ENCODE measurements at places on chromosomes 11 and 22.

DNA sequence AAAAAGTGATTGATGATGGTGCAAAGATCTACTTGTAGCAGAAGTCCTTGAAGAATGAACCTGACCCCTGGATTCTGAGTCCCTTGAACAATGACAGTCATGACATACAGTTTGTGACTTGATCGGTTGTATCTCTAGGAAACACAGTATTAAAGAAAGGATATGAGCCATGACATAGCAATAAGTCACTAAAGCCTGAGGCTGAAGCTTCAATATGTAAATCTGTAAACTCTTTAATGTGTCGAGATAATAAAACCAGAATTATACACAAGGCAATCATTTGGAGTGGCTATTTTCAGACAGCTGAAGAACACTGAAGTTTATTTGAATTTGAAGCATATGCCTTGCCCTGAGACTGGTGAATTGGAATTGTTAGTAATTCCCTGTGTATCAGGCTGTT lies 911.5 kb upstream of the RAG2 start:
- no peak for DNase-seq

DNA sequence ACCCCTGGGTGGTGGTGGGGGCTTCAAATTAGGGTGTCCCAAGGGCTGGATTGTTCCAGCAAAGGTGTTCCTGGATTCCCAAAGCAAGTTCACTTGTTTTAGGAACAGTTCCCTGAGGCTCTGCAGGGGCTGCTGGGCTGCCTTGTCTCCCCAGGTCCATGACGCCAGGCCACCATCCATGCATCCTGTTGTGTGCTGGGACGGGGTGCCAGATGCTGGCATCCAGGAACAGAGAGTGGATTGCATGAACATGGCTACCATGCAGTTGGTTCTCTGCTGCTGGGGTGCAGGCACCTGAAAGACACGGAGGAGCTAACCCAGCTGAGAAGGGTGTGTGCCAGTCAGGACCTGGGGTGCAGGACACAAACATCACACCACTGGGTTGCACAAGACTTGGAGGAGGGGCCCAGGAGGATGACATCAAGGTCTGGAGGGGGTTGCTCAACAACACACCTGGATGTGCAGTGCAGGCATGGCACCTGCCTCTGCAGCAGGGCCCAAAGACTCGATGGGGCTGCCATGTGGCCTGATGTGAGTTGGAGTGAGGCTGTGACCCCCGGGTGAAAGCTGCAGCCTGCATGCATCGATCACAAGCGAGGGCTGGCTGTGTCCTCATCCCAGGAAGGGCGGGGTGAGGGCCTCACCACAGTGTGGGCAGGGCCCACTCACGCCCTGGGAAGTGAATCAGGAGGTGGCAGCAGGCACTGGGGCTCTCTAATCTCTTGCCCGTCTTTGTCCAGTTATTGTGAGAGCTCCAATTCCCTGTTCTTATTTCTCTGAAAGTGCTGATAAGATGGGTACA lies 74.0 kb upstream of the CLDN5 start:
- no peak for DNase-seq

GRCh38 chr22:46286006-46286405 lies 10.7 kb upstream of the GTSE1 start:
- DNase-seq = no peak

GRCh38 chr11:41461057-41461681 lies 1.7 kb upstream of the LRRC4C start:
- no peak for DNase-seq

DNA sequence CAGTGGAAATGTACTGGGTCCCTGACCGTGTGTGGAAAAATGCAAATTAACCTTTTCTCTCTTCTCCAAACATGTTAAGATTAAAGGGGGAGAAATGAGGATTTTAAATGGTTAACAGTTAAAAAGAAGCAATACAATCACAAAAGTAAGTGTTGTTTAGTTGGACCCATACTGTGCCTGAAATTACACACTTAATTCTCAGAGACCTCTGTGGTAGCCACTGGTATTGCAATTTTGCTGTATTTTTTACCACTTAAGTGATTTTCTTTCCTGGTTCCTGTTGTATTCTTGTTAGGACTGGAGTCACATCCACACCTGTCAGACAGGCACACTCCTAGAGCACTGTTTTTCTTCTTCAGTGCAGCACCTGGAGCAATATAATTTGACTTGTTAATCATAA lies 179.6 kb upstream of the PDGFD start:
- no peak for DNase-seq

DNA sequence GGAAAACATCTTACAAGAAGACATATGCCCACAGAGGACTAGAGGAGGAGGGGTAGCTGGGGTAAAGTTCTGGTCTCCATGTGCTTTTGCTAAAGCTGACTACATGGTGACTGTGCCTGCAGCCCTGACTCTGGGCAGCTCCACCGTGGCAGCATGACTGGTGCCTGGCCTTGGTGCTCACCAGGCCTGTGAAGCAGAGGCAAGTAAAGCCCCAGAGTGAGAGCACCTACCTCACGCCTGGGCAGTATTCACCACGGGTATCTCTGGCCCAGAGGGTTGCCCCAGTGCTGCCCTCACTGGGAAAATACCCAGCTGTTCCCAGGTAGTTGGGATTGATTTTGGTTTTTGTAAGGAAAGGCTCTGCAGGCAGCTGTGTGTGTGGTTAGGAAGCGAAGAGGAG lies 78.3 kb downstream of the CTTN start:
- DNase-seq = no peak

GRCh38 chr11:34250732-34251588 lies 106.8 kb downstream of the ABTB2 start:
- no peak for DNase-seq

- no peak for DNase-seq
These were observed 61.7 kb downstream of the DGCR2 start for GRCh38 chr22:19060356-19061009.

DNA sequence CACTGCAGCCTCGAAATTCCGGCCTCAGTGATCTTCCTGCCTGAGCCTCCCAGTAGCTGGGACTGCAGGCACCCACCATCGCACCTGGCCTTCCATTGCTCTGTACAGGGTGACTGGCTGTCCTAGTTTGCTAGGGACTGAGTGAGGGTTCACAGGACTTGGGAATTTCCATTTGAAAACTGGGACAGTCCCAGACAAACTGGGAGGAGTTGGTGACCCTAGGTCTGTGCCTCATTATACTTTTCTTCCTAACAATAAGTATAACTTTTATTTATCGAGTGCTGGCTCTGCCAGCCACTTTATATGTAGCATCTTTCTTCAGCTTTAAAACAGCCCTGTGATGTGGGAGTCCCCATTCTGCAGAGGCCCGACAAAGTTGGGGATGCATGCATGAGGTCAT lies 25.5 kb downstream of the TCP11L1 start:
- DNase-seq = no peak

DNA sequence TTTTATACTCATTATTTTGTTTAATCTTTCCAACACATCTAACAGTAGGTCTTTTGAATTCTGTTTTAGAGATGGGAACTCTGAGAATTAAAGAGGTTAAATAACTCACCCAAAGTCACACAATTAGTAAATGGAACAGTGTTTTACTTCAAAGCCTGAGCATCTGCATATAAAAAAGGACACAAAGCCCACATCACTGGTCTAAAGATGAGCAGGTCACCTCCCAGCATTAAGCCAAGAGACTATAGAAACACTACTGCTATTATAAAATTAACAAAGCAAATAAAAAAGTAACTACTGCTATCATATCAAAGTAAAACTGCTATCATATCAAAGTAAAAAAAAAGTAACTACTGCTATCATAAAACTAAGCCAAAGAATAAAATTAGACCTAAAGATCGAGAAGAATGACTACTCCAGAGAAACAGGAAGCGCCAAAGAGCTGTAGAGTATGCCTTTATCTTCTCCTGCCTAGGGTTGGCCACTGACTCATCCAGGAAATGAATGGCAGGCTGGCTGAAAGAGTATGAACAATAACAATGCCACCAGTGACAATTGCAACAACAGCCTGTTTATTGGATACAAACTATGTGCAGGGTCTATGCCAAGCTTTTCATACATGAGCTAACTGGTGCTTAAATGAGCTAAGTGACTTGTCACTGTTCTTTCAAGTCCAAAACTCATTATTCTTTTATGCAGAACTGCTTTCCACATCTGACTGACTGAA lies 1153.0 kb upstream of the TENM4 start:
- DNase-seq = no peak

- DNase-seq = no peak
These were observed 119.9 kb upstream of the TMEM45B start for GRCh38 chr11:129695571-129696308.

DNA sequence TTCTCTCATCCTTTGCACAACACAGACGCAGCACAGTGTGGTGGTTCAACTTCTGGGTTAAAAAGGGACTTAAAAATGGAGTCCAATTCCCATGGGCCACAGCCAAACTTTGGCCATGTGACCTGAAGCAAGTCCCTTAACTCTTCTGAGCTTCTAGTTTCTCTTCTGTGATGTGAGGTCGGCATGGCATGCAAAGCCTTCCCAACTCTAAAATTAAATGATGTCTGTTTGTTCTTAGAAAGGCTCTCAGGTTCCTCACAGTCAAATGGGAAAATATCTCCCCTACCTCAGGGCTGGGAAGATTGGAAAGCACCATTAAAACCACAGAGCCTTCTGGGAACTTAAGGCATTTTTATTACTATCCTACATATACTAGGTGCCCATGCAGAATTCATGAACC lies 38.8 kb downstream of the LGR4 start:
- no peak for DNase-seq

DNA sequence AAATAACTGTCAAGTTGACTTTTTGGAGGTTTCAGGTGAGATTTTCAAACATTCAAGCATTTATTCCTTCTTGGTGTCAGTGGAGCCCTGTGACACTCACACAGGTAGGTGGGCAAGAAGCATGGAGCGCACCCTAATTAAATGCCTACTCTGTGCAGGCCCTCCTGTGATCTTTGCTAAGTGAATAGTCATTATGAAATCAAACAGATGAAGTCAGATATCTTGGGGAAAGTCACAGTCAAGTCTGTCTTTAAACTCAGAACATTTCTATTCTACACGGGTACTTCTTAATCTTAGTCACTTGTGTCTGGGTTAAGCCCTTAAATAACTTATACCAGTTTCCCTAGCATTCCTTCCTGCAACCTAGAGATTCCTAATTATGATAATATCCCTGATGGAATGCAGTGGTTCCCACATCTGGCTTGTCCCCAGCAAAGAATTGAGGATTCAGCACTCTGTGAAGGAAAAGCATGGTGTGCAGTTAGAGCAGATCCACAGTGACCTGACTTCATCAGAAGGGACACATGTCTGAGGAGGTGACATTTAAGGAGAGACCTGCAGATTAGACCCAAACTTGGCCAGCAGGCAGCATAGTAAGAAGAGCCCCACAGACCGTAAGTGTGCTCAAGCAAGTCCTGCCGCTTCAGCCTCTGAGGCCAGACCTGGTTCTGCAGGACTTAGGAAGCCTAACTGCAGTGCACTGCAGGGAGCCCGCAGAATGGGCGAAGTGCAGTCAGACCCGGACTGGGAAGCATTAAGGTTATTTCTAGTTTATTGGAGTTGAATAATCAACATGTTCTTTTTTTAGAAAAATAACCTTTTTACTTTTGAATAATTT lies 85.3 kb upstream of the GAL start:
- DNase-seq = no peak
